ENCODE measurements at places on chromosomes 7 and 10. TPM values are rescaled to one million over a fixed set of nuclear protein-coding genes. Genes with fewer than 3 reads are reported as not detected.

SLC29A3 gene
- 0.45 TPM for polyA plus RNA-seq

GDF2 gene
- not detected for polyA plus RNA-seq

CASTOR2 gene
- polyA plus RNA-seq, result 0.46 TPM

DNA sequence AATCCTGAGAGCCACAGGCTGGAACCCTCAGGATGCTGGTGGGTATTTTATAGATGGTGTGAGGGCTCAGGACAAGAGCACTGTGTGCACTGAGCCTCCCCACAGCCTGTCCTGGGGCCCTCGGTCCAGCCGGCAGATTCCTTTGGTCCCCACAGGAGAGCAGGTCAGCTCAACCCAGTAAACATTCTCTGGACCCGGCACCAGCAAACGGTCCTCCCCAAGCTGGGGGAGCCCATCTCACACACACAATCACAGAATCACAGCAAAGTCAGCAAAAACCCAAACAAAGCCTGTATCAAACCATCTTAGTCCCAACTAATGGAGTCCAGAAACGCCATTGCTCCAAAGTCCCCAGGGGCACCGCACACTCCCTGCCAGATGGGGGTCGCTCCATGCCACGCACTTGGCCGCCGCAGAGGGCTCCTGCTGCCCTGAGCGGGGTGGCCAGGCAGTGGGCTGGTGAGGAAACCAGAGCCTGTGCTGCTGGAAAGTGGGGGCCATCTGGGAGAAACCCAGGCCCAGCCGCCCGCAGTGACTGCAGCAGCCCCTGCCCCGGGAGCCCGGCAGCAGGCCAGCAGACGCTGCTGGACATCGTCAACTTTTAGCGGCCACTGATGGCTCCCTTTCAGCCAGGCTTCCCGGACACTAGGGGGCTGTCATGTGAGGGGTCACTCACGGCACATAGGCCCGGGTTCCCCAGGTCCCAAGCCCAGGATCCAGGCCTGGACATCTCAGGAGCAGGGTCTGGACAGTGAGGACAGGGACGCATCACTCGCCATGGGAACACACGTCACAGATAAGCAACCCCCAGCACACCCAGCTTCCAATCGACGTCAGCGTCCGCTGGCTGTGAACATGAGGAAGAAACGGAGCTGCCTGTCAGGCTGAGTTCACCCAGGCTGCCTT lies 52.6 kb downstream of the DPYSL4 start:
- DNase-seq, result no peak

DNA sequence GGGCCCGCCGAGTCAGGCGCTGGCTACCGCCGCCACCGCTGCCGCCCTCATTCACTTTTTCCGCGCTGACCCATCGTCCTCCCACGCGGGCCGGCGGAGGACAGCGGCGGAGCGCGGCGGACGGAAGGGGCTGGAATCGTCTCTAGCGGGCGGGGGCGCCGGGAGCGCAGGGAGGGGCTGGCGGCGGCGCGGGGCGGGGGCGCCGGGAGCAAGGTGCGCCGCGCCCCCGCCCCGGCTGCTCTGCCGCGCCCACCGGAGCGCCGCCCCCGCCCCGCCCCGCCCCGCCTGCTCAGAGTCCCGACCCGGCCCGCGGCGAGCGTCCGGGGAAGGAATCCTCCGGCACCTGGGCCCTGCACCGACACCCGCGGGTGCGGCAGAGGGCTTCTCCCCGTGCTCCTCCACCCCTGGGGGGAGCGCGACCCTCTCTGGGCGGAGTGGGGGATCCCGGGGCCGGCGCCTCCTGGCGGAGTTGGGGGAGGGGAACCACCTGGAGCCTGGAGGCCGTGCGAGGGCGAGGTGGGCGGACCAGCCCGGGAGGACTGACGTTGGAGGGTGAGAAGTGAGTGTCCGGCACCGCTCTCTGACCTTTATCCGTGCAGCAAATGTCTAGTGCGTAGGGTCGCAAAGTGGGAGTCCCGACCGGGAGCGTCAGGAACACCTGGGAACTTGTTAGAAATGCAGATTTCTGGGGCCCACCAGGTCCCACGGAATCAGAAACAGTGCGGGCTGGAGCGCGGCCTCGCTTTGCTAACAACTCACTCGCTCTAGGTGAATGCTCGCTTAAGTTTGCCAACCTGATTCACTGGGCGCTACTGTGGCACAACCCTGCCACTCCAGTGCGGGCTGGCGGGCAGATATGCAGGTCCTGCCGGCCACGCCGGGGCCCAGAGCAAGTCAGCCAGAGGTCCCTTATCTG lies at the start of gene COBL:
Gene COBL (minus strand): TSS at position 144 of the 916 bp plus-strand sequence. CDS start 176 bp downstream, outside the sequence.
- no peak for DNase-seq

GRCh38 chr10:78961760-78962159 lies 107.0 kb upstream of the ZMIZ1 start:
- DNase-seq, result no peak

GRCh38 chr7:823649-824048 lies 8.6 kb upstream of the SUN1 start:
- no peak for DNase-seq

GRCh38 chr10:60646966-60647796 lies 131.1 kb upstream of the CDK1 start:
- DNase-seq, result no peak
